ENCODE measurements at places on chromosomes 16 and 17.

DNA sequence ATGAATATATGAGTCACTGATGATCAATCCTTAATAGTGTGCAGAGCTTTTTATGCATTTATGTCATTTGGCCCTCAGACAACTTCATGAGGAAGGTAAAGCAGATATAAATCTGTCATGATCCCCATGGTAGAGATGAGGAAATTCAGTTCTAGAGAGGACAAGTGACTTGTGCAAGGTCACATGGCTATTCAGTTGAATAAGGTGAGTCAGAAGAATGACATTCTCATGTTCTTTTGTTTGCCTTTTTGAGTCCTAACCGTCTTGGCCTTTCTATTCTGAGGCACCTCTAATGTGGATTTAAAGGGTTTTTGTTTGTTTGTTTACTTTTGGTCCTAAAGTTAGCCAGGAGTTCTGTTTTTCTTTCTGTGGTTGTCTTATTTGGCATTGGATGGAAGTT, 116.2 kb upstream of the ELAC2 start:
- no peak for DNase-seq

GRCh38 chr17:78105101-78105500, 23.5 kb downstream of the TMC6 start:
- no peak for DNase-seq

GRCh38 chr17:34578016-34578415, 1.4 kb upstream of the TMEM132E start:
- DNase-seq: no peak

DNA sequence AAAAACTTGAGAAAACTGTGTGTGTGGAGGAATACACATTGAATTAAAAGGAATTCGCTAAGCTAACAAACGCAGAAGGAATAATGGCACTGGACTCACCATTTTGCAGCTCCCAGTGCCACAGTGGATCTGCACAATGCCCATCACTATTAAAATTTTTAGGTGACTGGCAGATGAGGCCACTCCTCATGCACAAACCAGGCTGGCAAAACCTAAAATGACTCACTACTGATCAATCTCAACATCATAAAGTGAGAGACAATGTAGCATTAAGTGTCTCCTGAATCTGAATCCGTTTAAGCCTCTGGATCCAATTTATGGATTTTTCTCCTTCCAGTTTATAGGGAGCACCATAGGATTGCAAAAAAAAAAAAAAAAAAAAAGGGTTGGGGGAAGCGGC, 20.6 kb downstream of the MYH10 start:
- DNase-seq: no peak

GRCh38 chr17:57355090-57355859, 99.0 kb downstream of the MSI2 start:
- no peak for DNase-seq

DNA sequence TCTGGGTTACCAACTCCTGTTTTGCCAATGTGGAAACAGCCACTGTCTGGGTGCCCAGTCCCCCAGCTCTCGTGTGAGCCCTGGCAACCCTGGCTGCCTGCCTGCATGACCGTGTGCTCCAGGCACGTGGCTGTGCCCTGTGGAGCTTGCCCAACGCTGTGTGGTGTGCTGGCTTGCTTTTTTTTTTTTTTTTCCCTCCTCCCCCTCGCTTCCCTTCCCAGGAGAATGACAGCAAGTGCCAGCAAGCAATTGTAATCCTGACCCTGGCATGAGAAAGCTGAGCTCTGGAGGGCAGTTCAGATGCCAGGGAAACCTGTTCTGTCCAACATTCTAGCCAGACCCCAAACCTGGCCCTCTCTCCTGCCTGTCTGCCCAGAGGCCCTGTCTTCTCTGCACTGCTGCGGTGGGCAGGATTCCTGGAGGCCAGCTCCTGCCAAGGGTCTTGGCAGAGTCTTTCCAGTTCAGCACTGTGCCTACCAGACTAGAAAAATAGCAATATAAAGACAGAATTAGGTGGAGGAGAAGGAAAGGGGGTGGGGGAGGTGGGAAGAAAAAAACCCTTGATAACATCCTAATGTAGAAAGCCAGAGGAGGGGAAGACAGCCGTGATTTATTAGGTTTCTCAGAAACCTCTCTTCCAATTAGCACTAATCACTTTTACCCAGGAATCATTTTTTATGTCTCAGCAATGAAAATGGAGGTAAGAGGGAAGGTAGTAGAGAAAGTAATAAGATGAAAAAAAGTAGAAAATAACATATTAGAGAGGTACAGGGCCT, 9.0 kb downstream of the HLF start:
- no peak for DNase-seq

- DNase-seq: no peak
Measured at GRCh38 chr16:11666103-11667055, 1.9 kb upstream of the SNN start.

DNA sequence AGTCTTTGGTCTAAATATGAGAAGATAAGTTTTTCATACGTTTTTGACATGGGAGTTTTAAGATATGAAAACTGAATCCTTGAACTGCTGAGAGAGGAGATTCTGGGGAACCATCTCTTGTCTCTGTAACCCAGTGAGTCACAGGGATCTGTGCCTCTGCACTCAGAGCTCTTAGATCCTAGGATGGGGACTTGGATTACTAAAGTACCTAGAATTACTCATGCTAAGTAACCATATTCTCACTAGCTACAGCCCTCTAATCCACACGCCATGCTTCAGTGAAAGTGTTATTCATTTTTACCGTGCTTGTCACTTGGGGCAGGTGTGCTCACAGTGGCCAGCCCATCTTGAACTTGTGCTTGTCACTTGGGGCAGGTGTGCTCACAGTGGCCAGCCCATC, 2.0 kb downstream of the MRM3 start:
- DNase-seq: no peak

GRCh38 chr16:80125677-80126076, 415.1 kb upstream of the DYNLRB2 start:
- DNase-seq: no peak

- no peak for DNase-seq
Measured at GRCh38 chr16:24069036-24069590, 187.0 kb upstream of the CACNG3 start.

DNA sequence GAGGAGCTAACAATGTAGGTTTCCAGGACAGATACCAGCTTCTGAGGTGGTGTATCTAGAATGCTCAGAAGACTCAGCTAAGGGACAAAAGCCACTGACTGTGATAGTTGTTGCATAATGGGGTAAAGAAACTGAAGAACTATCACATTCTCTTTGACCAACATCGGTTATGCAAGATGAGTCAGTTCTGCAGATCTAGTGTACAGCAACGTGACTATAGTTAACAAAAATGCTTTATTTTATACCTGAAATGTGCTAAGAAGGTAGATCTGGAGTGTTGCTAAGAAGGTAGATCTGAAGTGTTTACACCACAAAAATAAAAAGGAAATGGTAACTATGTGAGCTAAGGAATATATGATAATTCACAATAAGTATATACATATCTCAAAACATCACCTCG, 2.5 kb downstream of the KRTAP9-6 start:
- no peak for DNase-seq
